ENCODE measurements at places on chromosomes 3 and 15.

DNA sequence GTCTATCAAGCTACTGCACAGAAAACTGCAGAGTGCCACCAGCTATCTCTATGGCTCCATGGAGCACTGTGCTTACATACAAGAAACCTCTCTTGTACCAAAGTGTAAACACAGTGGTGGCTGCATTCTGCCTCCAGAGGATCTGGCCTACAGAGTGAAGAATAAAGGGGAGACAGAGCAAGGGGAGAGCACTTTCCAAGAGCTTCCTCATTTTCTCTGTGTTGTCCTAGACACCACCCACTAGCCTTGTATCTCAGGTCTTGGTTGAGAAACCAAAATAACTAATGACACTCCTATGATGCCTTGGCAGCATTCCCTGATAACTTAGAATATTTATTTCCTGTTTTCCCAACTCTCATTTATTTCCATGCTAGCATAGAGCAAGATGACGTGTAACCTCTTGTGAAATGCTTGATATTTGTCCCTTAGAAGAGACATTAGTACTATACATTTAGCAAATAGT, 56.9 kb upstream of the PHLDB2 start:
- peak; percentile 89 for DNase-seq

DNA sequence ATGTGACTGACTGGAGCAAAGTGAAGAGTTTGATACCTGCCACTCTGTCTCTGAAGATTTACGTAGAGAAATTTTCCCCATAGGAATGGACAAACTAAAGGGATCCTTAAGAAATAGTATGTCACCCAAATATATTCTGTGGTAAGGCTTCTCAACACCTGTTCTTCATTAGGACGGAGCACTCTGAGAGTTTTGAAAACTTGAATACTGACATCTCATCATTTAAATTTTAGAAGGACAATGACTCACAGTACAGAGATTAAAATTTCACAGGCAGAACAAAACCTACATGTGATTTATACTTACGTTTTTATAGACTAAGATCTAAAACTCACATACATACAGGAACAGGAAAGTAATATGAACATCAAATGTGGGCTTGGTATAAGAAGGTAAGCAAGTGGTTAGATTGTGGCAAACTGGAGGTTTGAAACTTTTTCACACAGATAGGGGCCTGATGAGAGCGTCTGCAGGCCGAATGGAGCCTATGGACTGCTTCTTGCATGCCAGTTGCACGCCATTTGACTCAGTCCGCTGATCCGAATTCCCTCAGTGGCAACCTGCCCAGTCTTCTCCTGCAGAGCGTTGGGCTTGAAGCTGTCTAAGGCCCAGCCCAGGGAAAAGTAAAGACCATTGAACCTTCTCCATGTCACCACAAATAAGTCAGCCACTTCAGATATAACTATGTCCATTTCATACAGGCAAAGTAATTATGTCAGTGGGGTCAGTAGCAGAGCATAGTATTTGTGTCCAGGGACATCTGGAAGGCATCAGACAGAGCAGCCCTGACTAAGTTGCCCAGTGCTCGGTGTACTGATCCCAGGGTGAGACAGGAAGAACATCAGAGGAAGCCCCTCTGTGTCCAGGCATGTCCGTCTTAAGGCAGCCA, 45.7 kb downstream of the ZBTB38 start:
- peak; percentile 76 for DNase-seq

- no peak for DNase-seq
These were observed 133.7 kb upstream of the ALCAM start for GRCh38 chr3:105233010-105233409.

DNA sequence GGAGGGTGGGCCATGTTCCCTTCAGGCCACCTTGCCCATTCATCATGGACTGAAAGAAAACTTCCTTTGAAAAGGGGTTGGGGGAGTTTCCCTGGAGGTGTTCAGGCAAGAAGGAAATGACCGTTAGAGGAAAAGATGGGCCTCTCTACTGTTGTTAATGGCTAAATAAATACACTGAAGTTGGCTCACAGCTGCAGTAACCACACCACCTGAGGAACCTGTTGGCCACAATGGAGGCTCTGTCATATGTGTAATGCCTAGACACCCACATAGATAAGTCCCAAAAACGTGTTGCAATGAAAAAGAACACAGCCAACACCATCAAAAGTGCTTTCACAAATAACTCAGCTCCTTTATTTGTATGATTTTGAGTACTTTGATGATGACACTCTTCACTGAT, 38.2 kb upstream of the FAM3D start:
- DNase-seq, result no peak

DNA sequence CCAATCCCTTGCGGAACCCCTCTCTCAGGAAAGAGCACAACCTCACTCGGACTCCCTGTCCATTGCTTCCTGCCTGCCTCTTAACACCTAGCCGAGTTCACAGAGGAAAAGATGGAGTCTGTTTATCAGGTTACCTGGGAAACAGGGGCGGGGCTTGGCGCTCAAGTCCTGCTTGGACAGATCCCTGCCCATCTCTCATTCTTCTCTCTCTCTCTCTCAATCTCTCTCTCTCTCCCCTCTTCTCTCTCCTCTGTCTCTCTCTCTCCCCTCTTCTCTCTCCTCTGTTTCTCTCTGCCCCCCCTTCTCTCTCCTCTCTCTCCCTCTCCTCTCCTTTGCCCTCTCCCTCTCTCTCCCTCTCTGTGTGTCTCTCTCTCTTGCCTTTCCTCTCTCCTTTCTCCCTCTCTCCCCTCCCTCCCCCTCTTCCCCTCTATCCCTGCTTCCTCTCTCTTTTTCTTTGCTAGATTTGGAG, at the start of gene EFHB:
EFHB (minus strand) TSS at position 120 of the 469 bp plus-strand sequence. CDS start 199 bp downstream, outside the sequence.
- no peak for DNase-seq

- DNase-seq, result peak; percentile 58
These were observed 72.9 kb downstream of the LRRC28 start for GRCh38 chr15:99324082-99324620.

DNA sequence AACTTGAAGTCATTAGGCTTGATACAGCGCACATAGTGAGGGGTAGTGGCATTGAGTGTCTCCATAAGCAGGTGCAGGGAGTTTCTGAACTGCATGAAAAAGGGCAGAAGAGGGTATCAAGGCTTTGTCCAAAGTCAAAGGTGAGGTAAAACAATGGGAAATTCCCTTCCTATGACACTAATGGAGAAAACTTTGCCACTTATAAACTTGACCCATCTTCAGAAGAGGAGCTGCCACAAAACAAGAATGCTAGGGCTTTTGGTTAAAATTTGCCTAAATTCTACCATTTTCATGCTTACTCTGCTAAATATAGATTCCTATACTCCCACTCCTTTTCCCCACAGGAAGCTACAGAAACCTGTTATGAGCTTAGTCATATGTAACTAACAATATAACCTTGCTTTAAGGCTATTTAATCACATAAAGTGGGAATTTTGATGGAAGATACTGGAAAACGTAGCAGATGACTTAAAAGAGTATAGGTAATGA, 87.5 kb upstream of the MYO5C start:
- no peak for DNase-seq

DNA sequence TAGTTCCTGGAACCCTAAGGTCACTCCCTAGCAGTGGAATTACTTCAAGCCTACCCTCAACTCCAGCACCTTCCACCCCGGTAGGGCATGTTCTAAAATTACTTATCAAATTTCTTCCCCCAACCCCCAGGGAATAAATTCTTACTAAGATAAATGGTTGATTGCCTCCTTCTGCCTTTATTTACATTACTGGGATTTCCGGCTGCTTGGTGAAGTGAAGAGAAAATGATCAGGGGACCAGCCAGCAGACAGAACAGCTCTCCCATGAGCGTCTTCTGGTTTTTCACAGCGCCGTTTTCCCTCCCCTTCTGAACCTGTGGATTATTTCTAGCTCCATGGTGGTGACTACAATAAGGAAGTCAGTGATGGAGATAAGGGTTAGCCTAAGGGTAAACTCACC, 521.5 kb upstream of the PPP2R3A start:
- DNase-seq, result no peak

- no peak for DNase-seq
These were observed 252.6 kb downstream of the PLCL2 start for GRCh38 chr3:17137321-17137826.

DNA sequence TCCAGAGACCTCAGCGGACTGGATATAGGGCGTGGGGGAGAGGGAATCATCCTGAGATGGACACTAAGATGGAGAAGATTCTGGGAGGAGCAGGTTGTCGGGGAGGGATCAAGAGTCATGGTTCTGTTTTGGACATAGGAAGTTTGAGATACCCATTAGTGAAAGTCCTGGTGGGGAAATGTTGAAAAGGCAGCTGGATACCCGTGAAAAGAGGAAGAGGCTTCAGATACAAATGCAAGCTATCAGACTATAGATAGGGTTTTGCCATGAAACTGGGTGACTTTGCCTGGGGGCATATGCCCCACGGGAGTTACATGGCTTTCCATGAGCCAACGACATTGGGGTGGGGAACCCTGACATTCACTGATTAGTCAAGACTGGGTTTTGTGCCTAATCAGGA, 1.1 kb upstream of the GPR62 start:
- DNase-seq, result no peak

GRCh38 chr3:99874237-99875002, 56.8 kb downstream of the CMSS1 start:
- DNase-seq, result no peak

- peak; percentile 78 for DNase-seq
These were observed 92.4 kb downstream of the GHSR start for GRCh38 chr3:172355836-172356235.

DNA sequence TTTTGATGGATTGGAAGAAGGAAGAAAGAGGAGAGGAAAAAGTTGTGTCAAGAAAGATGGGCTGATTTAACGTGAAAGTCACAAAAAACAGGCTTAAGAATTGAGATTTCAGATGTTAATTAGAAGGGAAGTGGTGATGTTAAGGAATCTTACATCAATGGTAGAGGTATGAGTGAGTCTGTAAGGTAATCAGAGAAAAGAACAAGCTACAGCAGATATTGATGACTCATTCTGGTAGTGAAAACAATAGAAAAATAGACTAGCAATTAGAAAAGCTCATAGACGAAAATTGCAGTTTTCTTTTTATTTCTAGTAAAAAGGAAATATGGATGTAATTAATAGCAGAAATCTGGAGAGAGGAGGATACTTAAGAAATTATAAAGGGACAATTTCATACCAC, 559.6 kb downstream of the MCTP2 start:
- no peak for DNase-seq

DNA sequence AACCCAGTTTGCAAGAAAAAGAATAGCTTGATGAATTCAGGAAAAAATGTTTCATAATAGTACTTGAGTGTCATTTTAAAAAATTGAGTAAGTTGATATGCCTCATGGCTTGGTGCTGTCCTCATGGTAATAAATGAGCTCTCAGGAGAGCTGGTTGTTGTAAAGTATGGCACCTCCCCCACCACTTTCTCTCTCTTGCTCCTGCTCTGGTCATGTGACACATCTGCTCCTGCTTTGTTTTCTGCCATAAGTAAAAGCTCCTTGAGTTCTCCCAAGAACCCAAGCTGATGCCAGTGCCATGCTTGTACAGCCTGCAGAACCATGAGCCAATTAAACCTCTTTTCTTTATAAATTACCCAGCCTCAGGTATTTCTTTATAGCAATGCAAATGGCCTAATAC, 108.8 kb upstream of the CRBN start:
- DNase-seq, result no peak

DNA sequence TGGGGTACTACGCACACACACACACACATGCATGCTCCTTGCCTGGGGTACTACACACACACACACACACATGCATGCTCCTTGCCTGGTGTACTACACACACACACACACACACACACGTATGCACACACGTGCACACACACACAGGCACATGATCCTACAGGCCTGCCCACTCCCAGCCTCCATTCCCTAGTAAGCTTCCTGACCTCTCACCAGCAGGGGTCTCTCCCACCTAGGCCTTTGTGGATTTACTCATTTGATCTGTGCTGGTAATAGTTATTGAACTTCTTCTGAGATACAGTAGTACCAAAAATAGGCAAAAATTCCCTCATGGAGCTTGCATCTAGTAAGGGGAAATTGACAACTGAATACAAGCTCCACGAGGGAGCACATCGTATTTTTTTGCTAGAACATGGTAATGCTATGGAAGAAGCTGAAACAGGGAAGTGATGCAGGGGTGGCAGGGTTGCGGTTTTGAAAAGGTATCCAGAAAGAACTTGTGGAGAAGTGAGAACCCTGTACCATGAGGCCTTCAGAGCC, 19.1 kb downstream of the TTC21A start:
- no peak for DNase-seq

DNA sequence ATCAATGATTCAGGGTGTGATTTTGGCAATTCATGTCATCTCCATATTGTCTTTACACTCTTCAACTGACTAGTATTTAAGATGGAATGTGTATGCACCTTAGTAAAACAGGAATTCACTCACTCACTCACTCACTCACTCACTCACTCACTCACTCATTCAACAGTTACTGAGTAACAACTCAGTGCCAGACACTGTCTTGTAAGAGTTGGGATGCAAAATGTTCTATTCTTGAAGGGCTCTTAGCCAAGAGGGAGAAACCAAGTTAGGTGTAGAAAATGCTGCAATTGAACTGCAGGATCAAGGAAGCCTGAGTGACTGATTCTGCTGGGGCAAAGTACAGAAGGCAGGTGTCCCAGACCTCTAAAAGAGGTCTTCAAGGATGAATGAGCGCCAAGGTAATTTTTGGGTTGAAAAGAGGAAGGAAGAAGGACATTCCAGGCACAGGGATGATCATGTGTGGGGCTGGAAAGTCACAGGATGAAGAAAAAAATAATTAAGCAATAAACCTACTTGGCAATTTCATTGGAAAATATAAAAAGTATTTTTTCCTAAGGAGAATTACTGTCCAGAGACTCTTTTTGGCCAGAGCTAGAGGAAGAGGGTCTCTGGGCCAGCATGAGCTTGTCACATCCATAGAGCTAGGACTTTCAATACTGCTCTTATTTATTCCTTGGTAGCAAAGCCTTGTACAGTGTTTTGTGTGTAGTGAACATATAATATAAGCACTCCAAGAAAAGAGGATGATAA, 58.9 kb upstream of the ETV5 start:
- no peak for DNase-seq

GRCh38 chr15:65833501-65834205, 35.6 kb upstream of the RAB11A start:
- no peak for DNase-seq

DNA sequence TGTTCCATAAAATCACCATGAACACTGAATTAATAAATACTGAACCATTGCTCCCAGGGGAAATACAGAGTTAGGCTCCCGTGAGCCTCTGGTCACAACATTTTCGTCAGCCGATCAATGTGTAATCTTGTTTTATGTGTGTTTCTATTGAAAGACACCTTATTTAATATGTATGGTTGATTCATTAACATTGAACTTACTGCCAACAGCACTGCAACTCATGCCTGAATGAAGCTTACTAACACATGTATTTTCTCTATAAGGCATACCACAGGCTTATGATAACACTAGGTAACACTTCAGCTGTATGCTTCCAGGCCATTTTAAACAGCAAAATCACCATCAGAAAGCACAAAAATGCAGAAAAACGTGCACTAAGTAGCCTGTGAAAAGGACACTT, 9.1 kb upstream of the REC114 start:
- DNase-seq, result no peak

DNA sequence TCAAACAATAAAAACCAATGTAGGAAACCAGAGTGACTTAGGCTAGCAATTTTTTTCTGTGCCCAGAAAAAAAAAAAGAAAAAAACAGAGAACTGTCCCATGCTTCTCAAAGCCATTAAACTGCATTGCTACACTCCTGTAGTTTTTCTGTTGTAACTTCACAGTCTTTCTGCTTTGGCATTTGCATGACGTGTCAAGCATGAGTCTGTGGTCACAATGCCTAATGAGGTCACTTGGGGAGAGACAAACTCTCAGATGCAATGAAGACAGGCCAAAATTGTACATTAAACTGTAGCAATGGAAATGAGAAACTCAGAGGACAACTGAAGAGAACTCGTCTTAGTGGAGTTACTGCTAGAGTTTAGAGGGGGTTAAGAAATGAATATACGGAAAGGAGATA, 30.8 kb downstream of the CCDC80 start:
- DNase-seq, result peak; percentile 78

Data from AG09309 (cell line).